Choroid plexus epithelial cell (primary cell): ENCODE measurements at places on chromosomes 7 and 10.

- DNase-seq, result peak; percentile 97
Measured at GRCh38 chr10:24331457-24331856, 122.5 kb downstream of the KIAA1217 start.

DNA sequence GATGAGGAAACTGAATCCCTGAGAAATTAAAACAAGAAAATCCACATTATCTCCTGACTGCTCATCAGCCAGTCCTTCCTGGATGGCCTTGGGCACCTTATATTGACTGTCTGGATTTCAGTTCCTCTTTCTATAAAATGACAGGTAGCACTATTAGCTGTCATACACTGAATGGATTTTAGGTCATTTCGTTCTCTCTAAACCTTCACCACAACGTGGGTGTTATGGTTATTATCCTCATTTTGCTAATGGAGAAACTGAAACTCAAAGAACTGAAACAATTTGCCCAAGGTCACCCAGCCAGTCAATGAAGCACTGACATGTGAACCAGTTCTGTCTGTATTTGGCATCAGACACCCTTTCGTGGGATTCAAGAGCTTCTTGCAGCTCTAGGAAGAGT is 193.8 kb downstream of the CYP26A1 start:
- DNase-seq, result no peak

- no peak for DNase-seq
Measured at GRCh38 chr10:63382066-63382465, 83.7 kb downstream of the JMJD1C start.

- DNase-seq, result no peak
Measured at GRCh38 chr7:143480501-143480900, 2.8 kb downstream of the TAS2R41 start.

GRCh38 chr10:132078746-132079345 is 13.1 kb downstream of the JAKMIP3 start:
- no peak for DNase-seq

DNA sequence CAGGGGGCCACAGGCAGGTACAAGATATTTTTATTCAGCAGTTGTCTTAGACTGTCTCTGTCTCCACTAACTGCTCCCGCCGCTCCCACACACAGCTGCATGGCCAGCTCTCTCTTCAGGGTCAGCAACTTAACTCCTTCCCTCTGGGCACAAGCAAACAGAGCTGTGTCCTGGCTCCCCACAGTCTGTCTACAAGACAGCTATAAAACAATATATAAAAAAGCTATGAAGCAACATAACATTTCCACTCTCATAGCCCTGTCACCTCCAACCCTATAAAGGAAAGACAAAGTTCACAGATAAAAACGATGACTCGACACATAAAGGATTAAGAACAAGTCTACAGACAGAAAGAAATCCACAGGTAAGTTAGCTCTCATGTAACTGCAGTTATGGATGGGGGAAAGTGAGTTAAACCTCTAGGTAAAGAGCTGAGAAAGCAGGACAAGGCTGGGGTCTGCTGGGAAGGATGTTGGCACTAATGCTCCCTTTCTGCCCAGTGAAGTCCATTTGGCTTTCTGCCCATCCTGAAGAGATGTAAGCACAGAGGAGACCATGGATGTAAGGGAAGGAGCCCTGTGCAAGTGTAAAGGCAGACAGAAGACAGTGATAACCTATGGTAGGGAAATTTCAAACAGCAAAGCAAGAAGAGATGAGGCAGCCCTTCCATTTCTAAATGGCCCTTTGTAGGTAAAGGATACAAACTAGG is 27.0 kb downstream of the RAPGEF5 start:
- DNase-seq, result no peak

- no peak for DNase-seq
Measured at GRCh38 chr7:158723266-158723665, 18.7 kb upstream of the NCAPG2 start.

GRCh38 chr7:44196450-44196872 is 4.3 kb upstream of the YKT6 start:
- DNase-seq, result peak; percentile 75

- peak; percentile 75 for DNase-seq
Measured at GRCh38 chr10:78211561-78212051, 177.9 kb downstream of the RPS24 start.

DNA sequence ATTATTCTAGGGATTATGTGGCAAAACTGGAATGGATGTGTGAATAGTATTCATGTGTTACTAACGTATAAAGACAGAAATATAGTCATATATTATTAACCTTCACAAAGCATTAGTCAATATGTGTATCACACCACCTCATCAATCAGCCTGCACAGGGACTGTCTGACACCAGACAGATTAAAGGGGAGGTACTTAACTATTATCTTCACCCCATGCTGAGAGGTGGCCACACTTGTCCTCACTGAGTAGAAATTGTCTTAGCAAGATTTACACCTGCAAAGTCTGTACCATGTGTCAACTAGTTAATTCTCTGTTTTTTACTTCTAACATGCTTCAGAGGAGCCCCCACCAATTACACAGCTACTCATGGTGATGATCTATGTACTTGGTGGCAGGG is 146.3 kb upstream of the LRGUK start:
- no peak for DNase-seq
